ENCODE measurements at places on chromosomes 3 and 15. TPM values are rescaled to one million over a fixed set of nuclear protein-coding genes. Genes with fewer than 3 reads are reported as not detected.
A peak's percentile ranks its signal among the peaks of the same experiment; 100 is the strongest.

DNA sequence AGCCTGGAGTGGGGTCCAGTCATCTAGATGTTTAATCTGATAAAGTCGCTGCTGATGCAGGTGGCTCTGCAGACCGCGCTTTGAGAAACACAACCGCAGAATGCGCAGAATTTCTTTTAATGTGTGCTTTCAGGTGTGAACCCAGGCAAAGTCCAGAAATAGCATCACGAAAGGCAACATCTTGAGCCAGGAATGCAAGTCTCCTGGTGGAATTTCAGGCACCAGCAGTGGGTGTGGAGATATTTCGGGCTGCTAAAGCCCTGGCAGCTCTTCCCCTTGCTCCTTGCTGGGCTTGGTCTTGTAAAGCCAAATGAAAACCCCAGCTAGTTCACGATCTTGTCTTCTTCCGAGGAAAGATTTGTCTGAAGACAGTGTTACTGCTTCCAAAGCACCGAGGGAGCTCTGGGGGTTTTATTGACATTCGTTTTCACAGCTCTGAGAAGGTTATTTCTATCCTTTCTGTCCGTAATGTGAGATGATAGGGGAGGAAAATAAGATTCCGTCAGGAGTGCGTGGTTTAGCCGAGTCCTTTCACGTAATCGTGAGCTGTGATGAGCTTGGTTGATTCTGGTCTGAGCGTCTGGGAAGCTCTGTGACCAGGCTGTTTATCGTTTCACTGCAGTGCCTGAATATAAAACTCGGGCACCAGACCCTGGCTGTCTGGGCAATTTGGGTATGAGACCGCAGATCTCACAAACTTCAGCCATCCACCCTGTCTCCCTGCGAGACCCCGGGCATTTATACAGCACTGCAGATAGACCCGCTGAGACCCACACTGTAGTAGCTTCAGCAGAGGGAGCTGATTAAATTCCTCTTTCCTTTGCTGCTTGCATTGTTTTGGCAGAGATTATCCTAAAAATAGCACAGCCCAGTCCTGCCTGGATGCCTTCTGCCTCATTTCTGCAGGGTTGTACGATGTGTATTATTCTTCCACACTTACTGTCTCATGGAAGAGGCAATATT lies 67.0 kb upstream of the SLC25A26 start:
- DNase-seq: no peak

DNA sequence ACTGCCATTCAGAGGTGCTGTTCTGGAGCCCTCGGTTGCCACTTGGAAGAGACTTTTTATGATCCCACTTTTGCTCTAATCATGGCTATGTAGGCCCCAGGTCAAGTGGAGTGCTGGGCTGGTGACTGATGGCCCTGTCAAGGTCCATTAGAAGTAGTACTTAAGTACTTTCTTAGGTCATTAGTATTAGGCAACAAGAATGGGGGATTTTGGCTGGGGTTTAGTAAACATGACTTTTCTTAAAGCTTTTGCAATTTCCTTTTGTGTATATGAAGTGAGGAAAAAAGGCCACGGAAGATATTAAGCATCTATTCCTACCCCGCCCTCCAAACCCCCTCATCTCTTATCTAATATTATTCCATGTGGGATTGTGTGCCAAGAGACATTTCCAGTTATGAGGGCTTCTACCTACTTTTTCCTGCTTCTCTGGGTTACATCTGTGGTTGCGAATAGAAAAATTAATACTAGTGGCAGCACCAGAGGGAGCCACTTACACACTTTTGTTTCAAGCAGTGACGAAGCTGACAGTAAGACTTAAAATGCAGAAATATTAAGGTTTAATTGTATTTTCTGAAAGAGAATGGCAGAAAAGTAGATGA lies 13.9 kb downstream of the NLGN1 start:
- no peak for DNase-seq

DNA sequence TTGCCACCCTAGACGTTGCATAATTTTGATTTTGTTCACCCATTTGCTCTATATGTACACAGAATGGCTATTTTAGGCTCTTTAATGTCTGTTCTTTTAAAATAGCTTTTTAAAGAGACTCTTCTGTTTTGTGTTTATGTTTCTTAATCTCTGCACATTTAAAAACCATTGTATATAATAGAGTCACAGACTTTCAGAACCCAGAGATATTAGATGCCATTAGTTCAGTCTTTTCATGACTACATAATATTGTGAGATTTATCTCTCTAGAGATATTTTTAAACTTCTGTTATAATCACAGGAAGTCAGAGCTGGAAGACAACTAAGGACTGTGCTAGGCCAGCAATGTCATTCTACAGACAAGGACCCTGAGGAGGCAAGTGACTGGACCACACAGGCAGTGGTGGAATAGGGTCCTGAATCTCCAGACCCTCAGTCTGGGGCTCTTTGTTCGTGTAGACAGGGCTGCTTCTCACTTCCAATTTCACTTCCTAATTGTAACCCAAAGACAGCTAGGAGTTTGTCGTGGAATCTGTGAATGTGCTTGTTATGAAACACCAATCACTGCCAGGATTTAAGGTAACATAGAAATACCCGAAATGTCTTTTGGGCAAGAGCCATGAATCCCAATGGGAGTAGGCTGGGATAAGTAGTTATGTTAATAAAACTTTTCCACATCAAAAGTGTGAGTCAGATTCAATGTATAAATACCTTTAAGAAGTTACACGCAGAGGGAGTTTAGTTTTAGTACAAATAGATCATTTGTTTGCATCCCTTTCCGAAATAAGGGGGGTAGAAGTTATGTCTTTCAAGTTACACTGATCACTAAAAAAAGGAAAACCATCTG lies 165.2 kb upstream of the ROPN1 start:
- no peak for DNase-seq

DNA sequence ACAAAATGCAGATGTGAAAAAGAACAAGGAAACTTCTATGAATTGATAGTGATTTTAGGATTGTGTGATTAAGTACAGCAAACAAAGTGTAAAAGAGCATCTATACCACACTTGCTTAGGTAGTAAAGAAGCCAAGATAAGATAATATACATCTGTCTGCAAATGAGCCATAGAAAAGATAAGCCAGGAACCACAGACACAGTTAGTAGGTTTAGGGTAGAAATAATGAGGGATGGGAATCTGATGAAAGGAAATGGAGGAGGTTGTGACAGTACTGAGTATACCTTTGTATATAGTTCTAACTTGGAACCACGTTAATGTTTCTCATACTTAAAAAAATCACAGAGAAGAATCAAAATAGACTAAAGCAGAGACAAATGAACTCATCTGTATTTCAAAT lies 54.0 kb downstream of the TCF12 start:
- DNase-seq: no peak

GRCh38 chr15:101307048-101307896 lies 12.2 kb upstream of the SNRPA1 start:
- no peak for DNase-seq

- DNase-seq: no peak
Observed at GRCh38 chr3:51657234-51657633, 13.8 kb upstream of the TEX264 start.

- DNase-seq: no peak
Observed at GRCh38 chr3:149481056-149481455, 6.6 kb downstream of the TM4SF4 start.

DNA sequence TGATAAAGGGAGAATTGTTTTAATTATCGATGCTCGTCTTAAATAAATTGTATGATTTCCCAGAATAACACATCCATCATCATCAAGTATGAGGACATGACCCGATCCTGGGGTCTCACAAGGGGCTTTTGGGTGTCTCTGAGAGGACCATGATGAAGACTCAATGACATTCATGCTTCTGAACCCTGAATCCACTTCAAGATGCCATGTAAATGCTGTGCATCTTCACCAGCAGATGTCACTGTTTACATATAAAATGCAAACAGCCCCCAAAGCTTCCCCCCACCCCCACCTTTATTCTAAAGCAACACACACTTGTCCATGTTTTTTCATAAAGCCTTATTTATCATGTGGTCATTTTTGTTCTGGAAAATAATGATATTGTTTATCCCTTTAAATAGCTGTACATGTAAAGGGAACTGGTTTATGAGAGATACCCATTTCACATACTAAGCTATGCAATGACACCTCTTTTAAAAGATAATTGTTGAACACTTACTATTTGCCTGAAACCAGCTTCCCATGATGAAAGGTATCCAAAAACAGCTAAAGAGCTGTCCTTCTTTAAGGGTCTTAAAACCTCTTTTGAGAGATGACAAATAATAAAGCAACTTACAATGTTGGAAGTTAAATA lies 69.7 kb upstream of the UBE3A start:
- DNase-seq: peak; percentile 3

- no peak for DNase-seq
Observed at GRCh38 chr3:123790254-123791072, 93.7 kb downstream of the MYLK start.

GRCh38 chr15:101439920-101440319 lies 49.6 kb downstream of the PCSK6 start:
- DNase-seq: no peak

CLDN18 gene
- not detected for total RNA-seq

CNTN6 gene
- not detected for total RNA-seq
